ENCODE measurements at places on chromosomes 7 and 10.

DNA sequence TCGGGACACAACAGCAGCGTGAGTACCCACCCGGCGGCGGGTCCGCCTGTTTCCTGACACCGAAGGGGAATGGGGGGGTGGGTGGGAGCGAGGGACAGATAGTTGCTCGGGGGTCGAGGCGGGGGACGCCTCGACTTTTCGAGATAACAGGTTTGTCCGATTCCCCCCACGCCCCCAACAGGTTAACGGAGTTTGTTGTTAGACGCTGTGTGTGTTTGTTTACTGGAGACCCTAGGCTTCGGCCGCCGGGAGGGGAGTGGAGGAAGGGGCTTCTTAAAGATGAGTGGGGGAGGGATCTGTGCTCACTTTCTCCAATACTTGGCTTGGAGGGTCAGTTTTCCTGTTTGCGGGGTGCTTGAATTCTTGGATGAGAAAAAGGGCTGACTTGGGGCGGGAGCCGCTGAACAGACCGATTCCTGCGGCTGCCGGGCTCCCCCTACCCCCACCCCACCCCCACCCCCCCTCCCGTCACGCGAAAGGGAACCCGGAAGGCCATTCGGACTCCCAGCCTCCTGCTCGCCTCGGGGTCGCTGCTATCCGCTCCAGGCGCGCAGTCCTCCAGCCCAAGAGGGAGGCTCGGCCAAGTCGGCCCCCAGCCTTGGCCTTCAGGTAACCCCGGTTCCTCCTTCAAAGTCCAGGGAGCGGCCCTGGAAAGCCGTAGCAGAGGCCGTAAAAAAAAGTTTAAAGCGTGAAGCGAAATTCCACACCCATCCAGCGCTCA, 1.0 kb downstream of the SORCS3 start:
- no peak for DNase-seq

DNA sequence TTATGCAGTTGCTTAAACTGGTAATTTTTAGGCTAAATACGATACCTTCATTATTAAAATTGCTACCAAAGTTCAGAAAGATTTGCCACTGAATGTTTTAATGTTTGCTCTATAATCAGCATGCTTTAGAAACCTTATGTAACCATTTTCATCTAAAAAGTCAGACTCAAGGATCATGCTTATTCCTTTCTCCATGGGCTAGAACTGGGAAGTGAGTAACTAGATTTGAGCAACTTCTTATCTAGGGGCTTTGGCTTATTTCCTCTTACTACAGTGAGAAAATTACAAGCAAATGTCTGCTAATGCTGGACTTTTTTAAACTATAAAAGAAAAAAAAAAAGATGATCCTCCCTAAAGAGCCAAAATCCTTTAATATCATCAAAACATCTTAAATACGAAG, 215.9 kb downstream of the CRPPA start:
- DNase-seq = no peak

- no peak for DNase-seq
These were observed 88.9 kb upstream of the WAC start for GRCh38 chr10:28444031-28444430.

DNA sequence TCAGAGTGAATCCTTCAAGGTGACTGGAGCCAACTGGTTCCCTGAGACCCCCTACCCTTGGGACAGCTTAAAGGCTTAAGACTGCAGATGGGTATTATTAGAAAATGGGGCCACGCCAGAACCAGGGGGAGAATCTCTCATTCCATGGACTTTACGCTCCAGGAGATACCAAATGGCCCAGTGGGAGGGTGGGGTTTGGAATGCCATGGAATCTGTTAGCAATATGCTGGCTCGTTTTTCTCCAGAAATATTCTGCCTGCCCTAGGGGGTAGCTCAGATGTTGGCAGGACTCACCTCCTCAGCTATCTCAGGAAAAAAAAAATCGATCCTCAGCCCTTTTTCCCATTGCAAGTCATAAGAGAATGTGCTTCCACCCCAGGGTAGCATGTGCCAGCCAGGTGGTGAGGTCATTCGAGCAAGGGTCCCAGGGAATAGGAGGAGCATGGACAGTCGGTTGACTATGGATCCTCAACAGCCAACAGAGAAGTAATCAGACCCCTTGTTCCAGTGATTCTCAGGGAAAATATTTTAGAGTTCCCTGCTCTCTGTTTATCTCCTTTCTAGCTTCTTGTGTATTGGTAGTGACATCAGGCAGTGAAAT, 22.9 kb downstream of the SVIL start:
- no peak for DNase-seq

DNA sequence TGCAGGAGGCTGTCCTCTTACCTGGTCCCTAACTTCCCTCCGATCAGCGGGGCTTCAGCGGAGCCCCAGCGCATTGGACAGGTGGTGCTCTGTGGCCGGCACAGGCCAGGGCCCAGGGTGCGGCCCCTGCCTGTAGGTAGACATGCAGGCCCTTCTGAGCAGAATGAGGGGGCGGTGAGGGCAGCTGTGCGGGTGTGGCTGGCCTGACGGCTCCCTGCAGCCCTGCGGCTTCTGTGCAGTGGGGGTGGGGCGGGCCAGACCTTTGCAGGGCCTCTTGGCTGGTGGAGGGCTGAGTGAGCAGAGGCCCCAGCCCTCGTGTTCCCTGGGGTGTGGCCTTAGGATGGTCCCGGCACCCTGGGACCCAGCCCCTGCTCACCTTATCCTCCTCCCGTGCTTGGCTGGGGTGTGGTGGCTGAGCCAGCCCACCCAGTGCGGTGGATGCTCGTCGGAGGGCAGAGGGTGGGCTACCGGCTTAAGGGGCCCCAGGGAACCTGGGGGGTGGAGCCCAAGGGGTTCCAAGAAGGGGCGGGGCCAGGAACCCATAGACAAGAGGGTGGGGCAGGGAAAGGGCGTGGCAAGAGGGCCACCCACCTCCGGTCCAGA, 175.2 kb upstream of the TNRC18 start:
- DNase-seq = no peak

DNA sequence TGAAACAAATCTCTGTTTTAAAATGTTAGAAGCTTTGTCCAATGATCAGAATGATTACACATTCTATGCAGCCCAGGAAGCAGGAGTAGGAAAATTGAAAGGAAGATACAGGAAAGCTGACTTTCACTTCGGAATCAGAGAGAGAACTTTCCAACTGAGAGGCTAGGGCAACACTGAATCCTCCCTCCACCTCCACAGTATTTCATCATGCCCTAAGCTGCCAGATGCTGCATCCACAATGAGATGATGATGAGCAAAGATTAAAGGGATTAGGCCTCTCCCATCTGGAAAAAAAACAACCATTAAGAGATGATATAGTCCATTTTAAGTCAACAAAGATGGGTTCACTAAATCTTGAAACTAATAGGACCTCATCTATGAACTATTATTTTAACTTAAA, 215.6 kb downstream of the GPR37 start:
- DNase-seq = no peak

DNA sequence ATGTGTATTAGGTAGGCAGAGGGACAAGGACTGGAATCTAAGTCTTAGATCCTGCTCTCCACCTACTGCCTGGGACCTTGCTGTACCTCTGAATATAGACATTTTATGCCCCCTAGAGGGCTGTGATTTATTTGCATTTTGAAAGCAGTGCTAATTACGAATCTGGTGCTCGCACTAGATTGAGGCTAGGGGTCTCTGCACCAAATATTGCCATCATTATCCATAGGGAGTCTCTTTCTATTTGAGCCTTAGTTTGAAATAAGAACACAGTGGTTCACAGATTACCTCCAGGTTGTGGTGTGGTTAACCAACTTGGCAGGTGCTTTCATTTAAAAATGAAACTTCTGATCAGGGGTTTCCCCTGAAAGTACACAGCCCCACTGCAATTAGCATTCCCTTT, 41.8 kb downstream of the CNNM1 start:
- no peak for DNase-seq

DNA sequence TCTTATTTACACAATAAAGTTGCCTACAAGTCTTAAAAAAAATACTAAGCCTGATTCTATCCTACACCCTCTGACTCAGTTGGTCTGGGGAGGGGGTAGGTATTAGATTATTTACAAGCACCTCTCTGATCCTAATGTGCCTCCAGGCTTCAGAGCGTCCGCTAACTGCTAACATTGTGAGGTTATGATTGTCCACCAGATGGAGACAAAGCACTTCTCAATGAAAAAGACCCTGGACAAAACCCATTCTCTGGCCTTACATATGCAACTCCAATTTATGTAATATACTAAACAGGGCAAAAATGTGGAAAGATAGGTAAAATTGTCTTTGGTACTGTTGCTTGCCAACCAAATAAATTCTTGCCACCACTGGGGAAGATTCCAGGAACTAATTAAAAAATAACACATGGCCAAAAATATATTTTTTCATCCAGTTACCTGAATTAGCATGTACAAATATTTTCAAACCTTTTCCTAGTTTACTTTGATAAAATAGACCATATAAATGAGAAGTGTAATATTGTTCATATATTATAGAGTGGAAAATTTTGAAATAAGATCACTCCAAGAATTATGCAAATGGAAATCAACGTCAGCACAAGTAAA, 92.4 kb downstream of the KIF20B start:
- peak; percentile 36 for DNase-seq

DNA sequence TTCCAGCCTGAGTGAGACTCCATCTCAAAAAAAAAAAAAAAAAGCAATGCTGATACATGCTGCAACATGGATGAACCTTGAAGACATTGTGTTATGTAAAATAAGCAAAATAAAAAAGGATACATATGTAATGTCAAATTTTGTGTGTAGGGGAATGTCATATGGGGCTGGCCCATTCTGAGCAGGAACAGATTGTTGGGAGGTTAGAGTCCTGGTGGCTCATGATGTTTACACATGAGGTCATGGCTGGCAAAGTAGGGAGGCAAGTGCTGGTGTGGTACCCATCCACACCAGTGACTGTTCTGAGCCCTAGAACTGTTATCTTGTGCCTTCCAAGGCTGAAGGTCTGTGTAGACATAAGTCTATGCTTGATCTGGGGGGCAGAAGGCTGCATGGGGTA, 37.6 kb downstream of the ZNF92 start:
- DNase-seq = no peak

GRCh38 chr7:44415047-44415446, 75.4 kb downstream of the NUDCD3 start:
- no peak for DNase-seq

DNA sequence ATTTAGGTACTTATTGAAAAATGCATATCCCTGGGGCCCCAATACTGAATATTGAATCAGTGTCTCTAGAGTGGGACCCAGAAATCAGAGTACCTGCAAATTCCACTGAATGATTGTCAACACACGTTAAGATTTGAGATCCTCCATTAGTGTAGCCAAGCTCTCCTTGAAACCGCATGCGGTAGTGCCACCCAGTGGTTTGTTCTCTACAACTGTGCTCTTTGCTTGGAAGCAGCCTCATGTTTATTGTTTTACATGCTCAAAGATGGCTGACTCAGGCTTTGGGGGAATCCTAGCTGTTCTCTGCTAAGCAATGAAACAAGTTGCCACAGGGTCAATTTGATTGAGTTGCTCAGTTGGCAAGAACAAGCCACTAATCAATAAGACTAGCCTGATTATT, 340.2 kb upstream of the CELF2 start:
- DNase-seq = peak; percentile 5

GRCh38 chr10:78779339-78779955, 289.3 kb upstream of the ZMIZ1 start:
- DNase-seq = no peak

DNA sequence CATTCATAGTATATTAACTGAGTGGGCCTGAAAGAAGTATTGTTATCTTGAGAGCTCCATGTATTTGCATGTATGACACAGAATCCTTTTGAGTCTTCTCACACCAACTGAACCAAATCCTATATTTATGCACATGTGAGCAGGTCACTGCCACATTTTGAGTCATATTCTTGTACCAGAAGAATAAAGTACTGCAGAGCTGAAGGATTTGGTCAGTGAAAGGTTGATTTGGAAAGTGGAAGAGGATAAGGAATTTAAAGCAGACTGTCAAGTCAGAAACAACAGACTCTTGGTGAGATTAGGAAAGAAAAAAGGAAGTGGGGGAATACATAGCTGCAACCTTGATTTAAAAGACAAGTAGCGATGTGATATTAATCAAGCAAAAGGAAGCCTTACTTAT, 121.8 kb downstream of the ARID5B start:
- no peak for DNase-seq

DNA sequence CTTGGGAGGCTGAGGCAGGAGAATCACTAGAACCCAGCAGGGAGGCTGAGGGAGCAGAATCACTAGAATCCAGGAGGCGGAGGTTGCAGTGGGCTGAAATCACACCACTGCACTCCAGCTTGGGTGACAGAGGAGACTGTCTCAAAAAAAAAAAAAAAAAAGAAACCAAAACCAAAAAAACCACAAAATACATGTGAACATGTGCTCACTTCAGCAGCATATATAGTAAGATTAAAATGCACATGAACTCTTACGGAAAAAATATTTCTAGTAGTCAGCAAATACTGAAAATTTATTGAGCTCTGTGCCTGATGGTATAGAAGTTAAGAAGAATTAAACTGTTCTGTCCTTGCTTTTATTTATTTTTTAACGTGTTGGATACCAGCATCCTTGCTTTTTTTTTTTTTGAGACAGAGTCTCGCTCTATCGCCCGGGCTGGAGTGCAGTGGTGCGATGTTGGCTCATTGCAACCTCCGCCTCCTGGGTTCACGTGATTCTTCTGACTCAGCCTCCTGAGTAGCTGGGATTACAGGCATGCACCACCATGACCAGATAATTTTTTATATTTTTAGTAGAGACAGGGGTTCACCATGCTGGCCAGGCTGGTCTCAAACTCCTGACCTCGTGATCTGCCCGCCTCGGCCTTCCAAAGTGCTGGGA, 9.6 kb upstream of the ZNF487 start:
- DNase-seq = no peak

DNA sequence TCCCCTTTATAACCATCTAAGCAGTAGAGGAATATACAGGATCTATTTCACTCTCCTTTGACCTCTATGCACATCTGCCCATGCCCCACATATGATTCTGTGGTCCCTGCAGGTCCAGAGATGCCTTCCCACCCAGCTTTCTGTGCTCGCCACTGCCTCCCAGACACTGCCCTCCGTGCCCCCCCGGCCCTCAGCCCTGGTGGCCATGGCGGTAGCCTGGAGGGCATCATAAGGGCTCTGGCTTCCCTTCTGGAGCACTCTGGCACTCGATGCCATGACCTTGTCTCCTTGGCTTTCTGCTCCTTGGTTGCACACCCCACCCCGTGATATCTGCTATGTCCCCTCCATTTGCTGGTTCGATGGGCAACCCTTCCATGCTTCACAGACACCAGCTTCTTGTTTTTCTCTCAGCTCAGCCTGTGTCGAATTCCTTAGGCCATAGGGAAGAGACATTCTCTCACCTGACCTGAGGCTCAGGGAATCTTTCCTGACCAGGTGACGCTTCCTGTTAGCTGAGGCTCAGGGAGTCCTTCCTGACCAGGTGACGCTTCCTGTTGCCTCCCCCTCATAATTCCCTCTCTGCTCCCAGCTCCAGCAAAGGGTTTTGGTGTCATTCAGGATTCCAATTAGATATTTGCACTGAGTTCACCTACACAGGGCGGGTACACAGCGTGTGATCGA, 100.4 kb upstream of the GLI3 start:
- DNase-seq = no peak
